RCC 7860 (cell line): ENCODE measurements at places on chromosomes 16 and 17.

DNA sequence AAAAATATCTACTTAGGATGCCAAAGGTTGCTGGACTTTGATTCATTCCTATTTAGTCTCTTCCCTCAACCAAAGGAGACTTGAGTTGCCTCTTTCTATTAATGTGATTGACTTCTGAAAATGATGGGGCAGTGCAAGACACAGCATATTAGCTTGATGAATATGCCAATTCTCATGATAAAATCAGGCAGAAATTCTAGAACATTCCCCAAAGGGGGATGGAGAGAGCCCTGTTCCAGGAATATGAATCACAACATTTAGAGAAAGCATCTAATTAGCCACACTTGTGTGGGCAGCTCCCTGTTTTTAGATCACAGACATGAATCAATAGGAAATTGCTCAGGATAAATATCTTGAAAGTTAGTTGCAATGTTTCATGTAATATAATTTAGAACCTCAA, 584.0 kb upstream of the CDH8 start:
- no peak for DNase-seq

- no peak for DNase-seq
Measured at GRCh38 chr17:1951920-1952319, 73.2 kb downstream of the RTN4RL1 start.

DNA sequence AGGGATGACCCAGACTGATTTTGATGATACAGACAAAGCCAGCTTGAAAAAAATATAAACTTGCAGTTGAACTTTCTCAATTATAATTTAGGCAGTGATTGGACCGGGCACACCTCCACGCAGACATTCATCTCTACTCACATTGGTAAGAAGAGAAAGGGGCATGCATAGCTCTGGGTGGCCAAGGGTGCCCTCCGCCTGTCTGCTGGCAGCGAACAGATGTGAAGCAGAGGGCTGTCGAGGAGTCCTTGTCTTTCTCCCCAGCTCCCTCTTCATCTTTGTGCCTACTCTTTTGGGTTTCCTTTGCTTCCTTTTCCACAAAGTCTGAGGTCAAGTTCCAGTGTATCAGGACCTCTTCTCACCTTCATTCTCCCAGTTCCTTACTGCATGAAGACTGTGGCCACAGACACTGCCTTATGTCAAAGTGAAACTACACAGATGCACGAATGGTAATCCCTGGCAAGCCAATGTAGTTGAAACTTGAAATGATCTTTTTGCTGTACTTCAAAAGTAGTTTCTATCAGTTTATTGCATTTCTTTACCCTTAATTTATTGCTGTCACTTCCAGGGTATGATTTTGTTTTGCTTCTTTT, 343.7 kb upstream of the SOX9 start:
- no peak for DNase-seq

DNA sequence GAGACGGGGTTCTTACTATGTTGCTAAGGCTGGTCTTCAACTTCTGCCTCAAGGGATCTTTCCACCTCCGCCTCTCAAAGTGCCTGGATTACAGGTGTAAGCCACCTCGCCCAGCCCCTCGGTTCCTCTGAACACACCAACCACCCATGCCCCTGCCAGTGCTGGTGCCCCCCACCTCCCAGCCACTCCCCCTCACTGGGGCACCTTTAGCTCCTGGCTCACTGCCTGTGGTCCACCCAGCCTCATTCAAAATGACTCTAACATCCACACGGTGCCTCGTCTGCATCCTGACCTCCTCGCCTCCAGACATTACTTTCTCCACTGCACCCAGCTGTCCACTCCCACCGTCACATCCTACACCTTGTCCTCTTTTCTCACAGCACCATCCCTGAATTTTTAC, 55.3 kb downstream of the ARHGAP27 start:
- no peak for DNase-seq

DNA sequence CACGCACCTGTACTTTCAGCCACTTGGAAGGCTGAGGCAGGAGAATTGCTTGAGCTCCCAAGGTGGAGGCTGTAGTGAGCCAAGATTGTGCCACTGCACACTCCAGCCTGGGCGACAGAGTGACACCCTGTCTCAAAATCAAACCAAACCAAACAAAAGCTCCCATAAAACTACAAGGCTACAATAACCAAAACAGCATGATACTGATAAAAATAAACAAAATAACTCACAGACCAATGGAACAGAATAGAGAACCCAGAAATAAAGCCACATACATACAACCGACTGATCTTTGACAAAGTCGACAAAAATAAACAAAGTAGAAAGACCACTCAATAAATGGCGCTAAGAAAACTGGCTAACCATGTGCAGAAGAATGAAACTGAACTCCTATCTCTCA, 37.2 kb downstream of the BRD7 start:
- no peak for DNase-seq

DNA sequence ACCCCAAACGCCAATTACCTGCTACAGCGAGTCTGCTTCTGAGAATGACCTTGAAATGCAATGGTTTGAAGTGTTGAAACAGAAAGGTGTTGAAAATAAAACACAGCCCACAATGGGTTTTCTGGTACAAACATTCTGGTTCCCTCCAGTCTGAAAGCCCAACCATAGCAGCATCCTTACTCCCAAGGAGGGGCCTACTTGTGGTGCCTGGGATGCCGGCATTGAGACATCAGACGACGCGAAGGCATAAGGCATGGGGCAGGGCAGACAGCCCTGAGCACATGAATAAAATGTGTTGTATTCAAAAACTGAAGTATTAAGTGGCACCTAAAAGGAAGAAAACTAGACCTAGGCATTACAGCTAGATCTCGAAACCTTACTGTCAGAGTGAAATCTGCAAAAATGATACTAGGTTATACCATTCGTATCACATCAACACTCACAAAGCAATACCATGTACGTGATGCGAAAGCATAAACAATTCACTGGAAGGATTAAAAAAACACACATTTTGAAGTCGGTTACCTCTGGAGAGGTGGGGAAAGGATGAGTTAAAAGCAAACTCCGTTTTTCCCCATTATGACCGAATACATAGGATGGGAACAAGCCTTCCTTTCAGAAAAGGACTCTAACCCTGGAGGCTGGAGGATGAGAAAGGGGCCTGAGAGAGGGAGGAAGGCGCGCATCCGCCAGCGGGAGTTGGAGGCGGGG, 702 bp downstream of the NUDT21 start:
- DNase-seq = no peak

DNA sequence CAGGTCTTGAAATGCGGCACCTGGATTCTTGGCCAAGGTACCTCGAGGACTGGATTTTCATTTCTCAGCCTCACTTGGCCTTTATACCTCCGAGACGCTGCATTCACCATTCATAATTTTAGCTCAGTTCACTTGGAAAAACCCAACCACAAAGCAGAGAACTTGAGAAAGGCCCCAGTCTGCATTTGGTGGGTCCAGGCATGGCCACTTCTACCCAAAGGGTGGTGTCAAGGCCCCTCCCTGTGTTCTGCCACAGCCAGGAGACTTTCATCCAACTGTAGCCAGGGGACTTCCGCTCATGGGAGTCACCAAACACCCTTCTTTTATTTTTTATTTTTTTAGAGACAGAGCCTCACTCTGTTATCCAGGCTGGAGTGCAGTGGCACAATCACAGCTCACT, 14.7 kb upstream of the TVP23A start:
- DNase-seq = no peak

GRCh38 chr17:65504141-65504540, 57.3 kb downstream of the AXIN2 start:
- no peak for DNase-seq

DNA sequence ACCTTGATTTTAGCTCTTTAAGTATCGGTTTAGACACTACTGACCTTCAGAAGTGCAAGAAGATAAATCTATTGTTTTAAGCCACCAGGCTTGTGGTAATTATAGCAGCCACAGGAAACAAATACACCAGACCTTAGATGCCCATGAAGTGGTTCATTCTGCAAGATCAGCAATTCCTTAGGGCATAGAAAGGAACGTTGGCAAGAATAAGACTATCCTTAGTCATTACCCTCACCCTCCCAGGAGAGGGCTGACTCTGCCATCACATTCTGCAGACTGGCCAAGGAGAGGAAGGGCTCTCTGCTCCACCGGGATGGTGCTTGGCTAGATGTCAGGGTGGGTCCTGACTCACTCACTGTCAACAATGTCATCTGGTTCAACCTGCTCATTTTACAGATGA, 14.1 kb upstream of the NDEL1 start:
- no peak for DNase-seq

DNA sequence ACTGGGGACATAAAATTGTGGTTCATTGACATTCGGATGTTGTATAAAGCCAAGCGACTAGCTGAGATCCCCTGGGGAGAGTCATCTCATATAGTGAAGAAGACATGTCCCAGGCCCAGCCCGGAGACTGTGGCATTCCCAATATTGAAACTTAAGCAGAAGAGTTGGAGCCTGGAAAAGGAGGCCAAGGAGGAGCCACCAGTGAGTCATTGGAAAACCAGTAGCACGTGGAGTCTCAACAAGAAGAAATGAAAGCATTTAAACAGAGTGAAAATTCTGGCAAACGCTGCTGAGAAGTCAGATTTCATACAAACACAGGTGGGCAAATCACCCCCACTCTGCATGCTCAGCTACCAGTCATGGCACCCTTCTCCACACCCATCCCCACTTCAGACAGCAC, 9.4 kb upstream of the ELAC2 start:
- DNase-seq = no peak

GRCh38 chr17:35932586-35932985, 2.0 kb upstream of the RDM1 start:
- no peak for DNase-seq

DNA sequence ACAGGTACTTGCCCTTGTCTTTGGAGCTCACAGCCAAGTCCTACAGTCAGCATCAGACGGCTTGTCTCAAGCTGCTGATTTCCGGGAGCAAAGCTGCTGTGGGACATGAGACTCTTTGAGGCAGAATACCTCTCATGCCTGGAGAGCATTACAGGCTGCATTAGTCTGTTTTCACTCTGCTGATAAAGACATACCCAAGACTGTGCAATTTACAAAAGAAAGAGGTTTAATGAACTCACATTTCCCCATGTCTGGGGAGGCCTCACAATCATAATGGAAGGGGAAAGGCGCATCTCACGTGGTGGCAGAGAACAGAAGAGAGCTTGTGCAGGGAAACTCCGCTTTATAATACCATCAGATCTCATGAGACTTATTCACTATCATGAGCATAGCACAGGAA, 661.2 kb downstream of the WWOX start:
- DNase-seq = no peak
